ENCODE measurements at places on chromosomes 16 and 17.

GRCh38 chr16:88373927-88374492 is 8.7 kb upstream of the ZNF469 start:
- DNase-seq, result no peak

DNA sequence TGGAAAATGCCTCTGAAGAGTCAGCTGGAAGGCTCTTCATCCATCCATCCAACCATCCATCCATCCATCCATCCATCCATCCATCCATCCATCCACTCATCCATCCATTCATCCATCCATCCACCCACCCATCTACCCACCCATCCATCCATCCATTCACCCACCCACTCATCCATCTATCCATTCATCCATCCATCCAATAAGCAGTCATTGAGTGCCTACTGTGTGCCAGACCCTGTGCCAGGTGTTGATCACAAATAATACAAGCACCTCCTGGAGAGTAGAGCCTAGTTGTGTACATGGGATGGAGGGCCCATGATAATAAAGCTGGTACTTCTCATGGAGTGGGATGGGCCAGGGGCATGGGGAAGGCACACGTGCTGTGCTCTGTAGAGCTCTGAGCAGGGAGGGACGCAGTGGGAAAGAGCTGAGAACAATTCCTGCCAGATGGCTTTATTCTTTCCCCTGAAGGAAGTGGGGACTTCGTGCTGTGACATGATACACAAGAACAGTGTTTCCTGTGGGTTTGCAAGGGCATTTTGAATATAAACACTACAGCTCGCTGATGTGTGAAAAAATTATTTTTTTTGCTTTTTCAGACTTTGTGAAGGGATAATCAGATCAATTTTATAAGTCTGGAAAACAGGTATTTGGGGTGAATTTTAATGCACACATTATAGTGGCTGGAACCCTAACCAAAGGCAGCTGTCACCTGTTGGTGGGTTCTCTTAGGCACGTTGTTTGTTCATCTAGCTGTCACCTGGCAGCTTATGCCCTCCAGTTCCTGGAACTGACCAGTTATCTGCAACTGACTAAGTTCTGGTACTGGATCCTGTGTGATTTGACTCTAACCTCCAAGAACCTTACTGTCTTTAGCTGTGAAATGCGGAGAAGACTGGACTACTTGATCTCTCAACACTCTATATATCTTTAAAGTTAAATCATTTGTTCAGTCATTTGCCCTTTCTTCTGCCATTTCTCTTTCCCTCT is 61.3 kb downstream of the PRKCB start:
- DNase-seq, result no peak

DNA sequence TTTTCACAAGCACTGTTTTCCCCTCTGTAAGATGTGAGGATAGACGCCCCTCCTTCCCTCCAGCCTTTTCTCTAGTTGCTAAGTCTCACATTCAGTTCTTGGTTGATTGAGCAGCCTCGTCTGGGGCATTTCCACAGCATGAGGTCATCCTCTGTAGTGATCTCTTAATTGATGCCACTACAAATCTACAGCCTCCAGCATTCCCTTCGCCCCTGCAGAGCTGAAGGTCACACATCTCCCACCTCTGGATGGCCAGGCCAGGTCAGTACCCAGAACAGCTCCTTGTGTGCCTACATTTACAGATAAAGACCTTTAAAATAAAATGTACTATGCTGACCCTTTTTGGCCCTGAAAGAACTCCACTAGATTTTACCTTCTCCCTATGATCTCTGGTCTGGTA is 32.5 kb upstream of the CDH11 start:
- no peak for DNase-seq

- no peak for DNase-seq
These were observed 91.6 kb downstream of the ZDHHC7 start for GRCh38 chr16:84919708-84920107.

DNA sequence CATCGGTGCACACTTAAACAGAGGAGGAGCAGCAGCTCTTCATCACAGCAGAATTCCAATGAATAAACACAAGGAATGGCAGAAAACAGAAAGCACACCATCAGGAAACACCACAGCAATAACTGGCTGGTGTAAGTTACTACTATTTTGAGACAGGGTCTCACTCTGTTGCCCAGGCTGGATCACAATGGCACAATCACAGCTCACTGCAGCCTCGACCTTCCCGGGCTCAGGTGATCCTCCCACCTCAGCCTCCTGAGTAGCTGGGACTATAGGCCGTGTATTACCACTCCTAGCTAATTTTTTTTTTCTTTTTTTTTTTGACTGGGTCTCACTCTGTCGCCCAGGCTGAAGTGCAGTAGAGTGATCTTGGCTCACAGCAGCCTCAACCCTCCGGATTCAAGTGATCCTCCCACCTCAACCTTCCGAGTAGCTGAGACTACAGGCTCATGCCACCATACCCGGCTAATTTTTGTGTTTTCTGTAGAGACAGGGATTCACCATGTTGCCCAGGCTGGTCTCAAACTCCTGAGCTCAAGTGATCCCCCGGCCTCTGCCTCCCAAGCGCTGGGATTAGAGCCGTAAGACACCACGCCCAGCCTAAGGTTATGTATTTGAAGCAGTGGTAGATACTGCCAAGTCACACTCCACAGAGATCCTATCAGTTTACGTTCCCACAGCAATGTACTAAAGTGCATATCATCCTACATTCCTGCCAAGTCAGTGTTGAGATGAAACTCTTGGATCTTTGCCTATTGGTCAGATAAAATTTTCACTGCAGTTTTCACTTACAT is 20.7 kb downstream of the TRAP1 start:
- no peak for DNase-seq

DNA sequence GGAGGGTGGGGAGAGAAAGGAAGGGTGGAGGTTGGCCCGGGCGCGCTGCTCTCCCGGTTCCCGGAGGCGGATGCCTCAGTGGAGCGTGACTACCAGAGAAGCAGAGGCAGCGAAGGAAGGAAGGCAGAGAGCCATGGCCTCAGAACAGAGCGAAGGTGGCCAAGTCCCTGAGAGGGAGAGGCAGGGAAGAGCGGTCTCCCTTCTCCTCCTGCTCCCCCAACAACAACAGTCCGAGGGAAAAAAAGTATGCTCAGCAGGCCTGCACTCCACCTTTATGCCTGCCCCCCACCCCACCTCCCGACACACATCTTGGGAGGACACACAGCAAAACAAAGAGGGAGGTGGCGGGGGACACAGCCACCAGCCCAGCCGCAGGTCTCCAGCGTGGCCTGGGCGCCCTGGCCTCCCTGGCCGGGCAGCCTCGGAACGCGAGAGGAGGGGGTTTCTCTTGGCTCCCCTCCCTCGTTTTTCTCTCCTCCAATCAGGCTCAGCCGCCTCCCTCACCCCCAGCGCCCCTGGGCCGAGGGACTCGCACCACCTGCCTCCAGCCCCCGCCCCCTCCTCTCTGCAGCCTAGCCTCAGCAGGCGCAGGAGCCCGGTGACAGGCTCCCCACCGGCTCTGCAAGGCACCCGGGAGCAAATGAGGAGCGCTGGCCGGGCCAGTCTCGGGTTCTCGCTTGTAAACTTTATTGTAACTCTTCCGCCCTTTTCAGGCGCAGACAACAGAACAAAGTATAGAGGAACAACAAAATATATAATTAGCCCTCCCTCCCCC is 1.1 kb upstream of the HOXB7 start:
- DNase-seq, result no peak

DNA sequence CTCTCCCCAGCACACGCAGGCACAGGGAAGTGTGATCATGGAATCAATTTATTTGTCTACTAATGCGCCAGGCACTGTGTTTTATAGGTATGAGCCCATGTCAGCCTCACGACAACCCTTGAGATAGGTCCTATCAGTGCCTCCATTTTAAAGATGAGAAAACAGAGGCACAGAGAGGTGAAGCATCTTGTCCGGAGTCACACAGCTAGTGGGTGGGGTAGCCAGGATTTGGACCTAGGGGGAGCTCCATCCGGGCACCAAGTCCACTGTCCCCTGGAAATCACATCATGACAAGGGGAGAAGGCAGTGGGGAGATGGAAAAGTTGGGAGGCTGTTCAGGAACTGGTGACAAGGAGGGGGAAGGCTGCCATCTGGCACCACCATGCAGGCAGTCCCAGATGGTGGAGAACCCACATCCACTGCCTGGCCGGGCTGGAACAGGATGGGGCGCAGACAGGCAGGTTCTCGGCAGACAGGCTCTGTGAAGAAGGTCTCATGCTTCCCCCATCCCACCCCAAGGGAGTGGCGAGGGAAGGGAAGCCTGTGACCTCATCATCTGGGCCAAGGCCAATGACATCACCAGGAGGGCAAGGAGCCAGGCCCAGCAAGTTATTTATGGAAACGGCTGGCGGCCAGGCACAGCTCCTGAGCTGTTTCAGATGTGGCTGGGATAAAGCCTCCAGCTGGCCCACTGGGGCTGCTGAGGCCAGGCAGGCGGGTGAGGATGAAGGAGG is 126.0 kb upstream of the SDK2 start:
- no peak for DNase-seq

DNA sequence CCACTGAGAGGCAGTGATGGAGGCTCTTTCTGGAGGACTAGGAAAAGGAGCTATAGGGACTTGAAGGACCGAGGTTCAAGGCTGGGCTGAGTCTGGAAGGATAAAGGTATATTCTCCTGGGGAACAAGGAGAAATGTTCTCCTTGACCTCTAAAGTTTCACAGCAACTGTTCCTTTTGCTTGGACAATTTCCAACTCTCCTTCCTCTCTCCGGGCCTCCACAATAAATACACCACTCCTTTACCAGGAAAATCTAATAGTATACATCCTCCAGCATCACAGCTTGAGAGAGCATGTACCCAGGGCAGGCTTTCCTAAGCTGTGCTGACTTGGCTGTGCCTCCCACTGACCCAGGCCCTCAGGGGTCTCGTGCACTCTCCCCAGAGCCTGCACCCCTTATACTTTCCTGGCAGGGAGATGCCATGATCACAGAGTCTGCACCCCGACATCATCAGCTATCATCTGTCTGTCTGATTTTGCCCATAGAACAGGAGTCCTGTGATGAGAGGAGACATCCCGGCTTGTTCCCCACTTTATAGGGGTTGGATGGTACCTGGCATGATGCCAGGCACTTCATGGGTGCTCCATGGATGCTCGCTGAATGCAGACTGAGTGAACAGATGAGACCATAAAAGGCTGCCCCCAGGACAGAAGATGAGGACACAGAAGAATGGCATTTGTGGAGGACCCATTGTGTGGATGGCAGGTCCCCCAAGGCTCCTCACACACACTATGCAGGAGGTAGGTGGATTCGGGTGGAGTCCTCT is 582.6 kb upstream of the CDH5 start:
- no peak for DNase-seq

DNA sequence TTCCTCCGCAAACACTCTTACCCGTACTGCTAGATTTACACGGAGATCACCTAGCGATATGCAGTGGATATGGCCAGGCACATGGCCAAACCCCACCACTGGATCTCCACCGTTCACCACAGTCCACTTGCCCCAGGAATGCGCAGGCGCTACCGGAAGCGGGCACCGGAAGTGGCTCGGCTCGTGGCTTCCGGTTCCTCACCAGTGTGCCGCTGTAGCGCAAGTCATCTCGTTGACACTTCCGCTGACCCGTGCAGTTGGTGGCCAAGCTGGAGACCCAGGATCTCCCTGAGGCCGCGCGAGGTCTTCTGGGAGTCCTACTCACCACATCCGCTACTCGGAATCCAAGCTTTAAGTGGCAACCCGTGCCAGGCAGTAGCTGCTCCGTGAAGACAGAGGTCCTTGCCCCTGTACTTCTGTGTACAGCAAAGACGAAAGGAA is 11.5 kb downstream of the ZNF597 start:
- DNase-seq, result peak; percentile 31

- DNase-seq, result no peak
These were observed 189.4 kb upstream of the CDH8 start for GRCh38 chr16:62225675-62226074.

DNA sequence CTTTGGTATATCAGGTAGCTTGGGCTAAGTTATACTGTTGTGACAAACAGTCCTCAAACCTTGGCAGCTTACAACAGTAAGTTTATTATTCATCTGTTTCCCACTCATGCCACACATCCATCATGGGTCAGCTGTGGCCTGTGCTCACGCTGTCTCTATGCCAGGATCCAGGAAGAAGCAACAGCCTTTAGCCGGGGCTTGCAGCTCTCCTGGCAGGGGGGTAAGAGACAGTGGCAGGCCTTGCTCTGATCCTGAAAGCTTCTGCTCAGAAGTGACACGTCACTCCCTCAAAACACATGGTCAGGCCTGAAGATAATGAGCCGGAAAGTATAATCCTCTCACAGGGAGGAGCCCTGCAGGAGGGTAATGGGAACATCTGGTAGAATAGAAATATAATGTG is 377.6 kb downstream of the CPPED1 start:
- DNase-seq, result no peak

- DNase-seq, result peak; percentile 89
These were observed 795 bp downstream of the CYB5D2 start for GRCh38 chr17:4143563-4144421.

GRCh38 chr17:27526604-27527002 is 70.4 kb downstream of the KSR1 start:
- DNase-seq, result peak; percentile 11

DNA sequence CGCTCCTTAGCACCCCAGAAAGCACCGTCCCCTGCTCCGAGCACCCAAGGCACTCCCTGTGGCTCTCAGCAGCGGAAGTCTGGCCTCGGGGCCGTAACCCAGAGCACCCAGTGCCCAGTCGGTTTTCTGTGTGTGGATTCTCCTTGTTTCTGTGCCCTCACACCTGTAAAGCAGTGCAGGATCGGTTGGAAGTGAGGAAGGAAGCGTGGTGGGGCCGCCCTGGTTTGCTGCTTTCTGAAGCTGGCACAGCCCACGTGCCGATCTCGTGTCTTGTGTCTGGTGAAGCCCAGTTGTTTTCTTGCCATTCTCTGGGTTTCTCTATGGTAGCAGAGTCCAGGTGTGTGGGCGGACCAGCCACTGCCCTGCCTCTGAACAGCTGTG is 3.7 kb downstream of the ACSF3 start:
- DNase-seq, result no peak

- no peak for DNase-seq
These were observed 278.8 kb downstream of the HS3ST3B1 start for GRCh38 chr17:14579716-14580115.

- DNase-seq, result peak; percentile 87
These were observed 145.0 kb downstream of the CCDC182 start for GRCh38 chr17:57600074-57600473.

DNA sequence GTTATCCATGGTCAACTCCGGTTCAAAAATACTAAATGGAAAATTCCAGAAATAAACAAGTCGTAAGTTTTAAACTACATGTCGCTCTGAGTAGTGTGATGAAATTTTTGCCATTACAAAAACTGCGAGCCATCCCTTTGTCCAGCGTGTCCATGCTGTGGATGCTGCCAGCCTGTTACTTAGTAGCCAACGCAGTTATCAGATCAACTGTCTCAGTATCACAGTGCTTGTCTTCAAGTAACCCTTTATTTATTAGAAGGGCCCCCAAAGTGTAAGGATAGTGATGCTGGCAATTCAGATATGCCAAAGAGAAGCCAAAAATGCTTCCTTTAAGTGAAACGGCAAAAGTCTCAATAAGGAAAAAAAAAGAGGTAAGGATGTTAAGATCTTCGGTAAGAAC is 23.9 kb downstream of the SNN start:
- no peak for DNase-seq

- DNase-seq, result no peak
These were observed 21.3 kb upstream of the EMP2 start for GRCh38 chr16:10601444-10602408.

- no peak for DNase-seq
These were observed 12.5 kb downstream of the GPRC5C start for GRCh38 chr17:74444406-74444805.

GRCh38 chr16:56352351-56353053 is 72.8 kb downstream of the AMFR start:
- DNase-seq, result no peak
